ENCODE measurements at places on chromosomes 5 and 9.

DNA sequence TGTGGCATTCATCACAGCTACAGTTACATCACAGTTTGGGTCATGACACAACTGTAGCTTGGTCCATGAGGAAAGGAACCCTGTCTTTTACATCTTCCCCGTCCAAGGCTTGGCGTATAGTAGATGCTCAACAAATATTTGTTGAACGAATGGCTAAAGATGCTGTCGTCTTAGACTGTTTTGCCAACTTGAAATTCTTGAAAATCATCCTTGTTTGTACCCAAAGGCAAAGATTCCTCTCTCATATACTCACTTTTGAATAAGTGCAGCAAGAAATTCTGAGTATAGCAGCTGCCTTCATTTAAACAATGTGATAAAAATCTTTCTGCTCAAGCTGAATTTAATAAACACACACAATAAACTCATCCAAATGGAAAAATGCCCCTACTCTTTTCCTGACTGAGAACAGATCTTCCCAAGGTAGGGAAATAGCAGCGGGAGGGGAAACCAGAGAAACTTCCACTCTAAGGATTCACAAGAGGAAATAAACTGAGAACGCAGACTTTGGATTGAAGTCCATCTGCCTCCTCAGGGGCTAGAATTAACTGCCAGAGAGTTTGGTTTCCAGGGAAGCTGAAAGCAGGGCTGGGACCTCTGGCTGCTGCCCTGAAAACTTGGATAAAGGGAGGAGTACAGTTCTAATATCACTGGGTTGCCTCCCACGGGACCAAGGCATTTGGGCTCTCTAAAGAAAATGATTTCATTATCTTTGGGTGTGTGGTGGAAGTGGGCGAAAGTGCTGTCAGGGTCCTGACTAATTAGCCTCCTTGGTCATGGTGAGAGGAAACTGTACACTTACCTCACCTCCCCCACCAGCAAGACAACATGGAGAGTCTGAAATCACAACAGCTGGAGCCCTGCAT, 99.1 kb downstream of the DPYSL3 start:
- DNase-seq = no peak

DNA sequence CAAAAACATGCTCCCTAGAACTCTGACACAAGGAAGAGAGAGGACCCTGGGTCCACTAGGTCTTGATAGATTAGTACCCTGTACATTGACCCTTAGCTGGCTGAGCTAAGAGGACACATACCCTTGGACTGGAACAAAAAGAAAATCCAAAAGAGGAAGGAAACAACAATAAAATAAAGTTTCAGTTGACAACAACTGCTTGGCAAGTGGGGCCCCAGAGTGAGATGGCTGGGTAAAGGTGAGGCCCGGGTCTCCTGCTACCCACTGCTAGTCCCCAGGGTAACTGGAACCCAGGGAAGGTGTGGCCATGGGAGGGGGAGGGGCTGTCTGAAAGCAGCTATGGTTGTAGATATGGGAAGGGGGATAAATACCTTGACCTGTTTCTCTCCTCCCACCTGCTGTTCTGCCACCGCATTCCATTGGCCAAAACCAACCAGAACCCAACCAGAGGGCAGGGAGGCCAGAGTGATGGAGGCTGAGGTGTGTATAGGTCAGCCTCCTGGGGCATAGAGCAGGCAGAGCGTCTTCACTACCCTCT, 11.7 kb downstream of the TAL2 start:
- DNase-seq = no peak

GRCh38 chr9:26260238-26260637, 582.0 kb upstream of the TUSC1 start:
- DNase-seq = no peak

- DNase-seq = no peak
Measured at GRCh38 chr5:151912360-151912759, 12.3 kb downstream of the GLRA1 start.

GRCh38 chr5:56757077-56757476, 58.3 kb upstream of the MAP3K1 start:
- no peak for DNase-seq

DNA sequence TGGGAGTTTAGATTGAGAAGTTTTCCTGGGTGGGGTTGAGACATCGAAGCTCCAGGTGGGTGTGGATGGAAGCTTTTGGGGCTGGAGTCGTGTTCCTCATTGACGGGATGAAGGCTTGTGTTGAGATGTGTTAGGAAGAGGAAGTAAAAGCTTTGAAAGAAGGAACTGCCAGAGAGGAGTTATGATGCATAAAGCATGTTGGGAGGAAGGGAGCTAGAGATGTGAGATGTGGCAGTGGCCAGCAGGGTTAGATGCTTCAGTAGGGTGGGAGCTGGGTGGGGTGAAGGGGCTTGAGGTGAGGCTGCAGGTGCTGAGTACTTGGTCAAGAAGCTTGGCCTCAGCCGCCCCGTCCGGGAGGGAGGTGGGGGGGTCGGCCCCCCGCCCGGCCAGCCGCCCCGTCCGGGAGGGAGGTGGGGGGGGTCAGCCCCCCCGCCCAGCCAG, 56.7 kb downstream of the HSPA4 start:
- peak; percentile 22 for DNase-seq

DNA sequence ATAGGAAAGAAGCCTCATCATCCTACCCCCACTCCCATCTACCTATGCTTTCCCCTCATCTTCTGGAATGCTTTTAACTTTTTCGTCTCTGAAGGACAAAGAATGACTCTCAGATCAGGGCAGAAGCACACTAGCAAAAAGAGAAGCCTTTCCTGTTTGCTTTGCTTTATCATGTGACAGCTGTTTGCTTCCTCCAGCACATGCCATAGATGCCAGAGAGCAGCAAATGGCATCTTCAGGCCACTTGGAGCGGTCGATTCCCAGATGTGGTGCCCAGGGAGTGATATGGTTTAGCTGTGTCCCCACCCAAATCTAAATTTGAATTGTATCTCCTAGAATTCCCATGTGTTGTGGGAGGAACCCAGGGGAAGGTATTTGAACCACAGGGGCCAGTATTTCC, 294.8 kb downstream of the GADD45G start:
- DNase-seq = no peak

GRCh38 chr5:142280066-142281007, 44.5 kb downstream of the SPRY4 start:
- no peak for DNase-seq

GRCh38 chr9:20508242-20508641, 114.1 kb downstream of the MLLT3 start:
- no peak for DNase-seq

- DNase-seq = no peak
Measured at GRCh38 chr5:83378624-83379289, 92.8 kb upstream of the VCAN start.

DNA sequence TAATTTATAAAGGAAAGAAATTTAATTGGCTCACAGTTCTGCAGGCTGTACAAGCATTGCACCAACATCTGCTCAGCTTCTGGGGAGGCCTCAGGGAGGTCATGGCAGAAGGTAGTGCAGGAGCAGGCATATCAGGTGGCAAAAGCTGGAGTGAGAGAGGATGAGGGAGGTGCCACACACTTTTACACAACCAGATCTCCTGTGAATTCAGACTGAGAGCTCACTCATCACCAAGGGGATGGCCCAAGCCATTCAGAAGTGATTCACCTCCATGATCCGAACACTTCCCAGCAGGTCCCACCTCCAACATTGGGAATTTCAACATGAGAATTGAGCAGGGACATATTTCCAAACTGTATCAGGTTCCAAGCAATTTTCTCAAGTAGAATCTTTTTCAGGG, 84.7 kb upstream of the BRINP1 start:
- no peak for DNase-seq

DNA sequence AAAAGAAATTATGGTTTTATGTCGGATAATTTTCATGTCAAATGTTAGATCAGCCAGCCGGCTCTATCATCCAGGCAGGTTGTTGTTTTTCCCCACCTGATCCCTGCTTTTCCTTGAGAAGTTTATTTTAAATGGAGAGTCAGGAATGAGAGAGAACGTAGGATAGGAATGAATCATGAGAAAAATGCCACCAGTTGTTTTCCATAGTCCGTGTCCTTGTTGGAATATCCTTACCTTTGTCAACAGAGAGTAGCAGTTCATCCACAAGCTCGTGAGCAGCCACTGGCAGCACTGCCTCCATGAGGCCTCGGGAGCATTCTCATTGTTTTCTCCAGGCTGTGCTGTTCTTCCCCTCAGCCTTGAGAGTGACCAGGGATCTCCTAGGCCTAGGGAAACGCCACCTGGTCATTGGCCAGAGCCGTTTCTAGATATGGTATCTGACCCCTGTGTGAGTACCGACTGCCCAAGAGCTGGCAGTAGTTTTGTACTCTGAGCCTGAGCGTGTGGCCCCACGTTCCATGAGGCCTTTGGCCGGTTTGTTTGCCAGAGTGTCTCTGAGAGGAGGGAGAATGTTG, 293.3 kb downstream of the FANCC start:
- no peak for DNase-seq

GRCh38 chr9:90442723-90443122, 199.9 kb downstream of the DIRAS2 start:
- DNase-seq = no peak

GRCh38 chr9:129353697-129354336, 175.8 kb upstream of the IER5L start:
- DNase-seq = no peak

- no peak for DNase-seq
Measured at GRCh38 chr5:54531546-54531945, 14.0 kb downstream of the SNX18 start.

GRCh38 chr5:17185773-17186172, 31.7 kb upstream of the BASP1 start:
- DNase-seq = peak; percentile 83

GRCh38 chr9:95096381-95096780, 221.1 kb downstream of the FANCC start:
- no peak for DNase-seq

DNA sequence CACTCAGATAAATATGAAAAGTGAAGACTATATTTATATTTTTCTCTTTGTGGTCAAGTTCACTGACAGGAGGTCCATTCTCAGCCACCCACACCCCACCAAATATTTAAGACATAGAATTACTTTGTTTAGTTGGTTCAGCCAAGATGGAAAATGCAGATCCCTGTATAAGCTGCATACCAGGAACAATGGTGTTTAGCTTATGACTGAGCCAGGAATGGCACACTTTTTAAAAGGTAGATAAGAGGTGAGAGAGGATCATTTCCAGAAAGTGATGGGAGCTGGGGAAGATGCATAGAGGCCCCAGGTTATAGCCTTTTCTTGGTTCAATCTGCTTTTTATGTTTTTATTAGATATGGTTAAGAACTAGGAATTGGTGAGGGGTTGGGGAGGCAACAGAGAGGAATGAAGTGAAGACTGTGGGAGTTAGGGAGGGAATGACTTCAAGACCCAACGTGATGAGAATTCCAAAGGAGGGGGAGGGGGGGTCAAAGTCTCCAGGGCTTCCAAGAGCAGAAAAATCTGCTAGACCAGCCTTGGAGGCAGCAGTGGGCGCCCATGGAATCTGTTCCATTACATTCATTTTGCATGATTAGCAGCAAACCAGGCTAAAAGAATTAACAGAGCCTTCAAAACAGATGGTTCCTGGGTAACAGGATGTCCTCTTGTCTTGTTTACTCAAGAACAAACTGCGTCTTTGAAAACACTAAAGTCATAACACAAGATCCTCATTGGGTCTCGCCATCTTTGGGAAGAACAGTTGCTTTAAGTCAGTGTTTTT, 95.2 kb downstream of the FGF1 start:
- DNase-seq = no peak

DNA sequence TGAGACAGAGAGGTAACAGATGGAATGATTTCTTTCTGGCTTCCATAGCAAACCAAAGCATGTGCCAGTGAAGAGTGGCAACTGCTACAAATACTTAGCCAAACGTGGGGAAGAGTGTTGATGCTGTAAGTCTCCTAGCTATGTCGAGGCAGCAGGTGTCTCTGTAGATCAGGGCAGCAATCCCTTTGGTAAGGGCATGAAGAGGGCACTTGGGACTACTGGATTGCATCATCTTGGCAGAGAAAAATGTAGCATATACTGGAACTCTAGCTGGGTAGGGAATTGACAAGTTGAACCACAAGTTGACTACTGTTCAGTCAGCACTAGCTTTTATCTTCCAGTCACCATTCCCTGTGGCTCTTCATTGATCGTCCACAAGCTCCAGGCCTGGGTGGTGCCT, 75.8 kb downstream of the GHR start:
- no peak for DNase-seq

- DNase-seq = no peak
Measured at GRCh38 chr5:55241746-55242145, 8.3 kb upstream of the CCNO start.

DNA sequence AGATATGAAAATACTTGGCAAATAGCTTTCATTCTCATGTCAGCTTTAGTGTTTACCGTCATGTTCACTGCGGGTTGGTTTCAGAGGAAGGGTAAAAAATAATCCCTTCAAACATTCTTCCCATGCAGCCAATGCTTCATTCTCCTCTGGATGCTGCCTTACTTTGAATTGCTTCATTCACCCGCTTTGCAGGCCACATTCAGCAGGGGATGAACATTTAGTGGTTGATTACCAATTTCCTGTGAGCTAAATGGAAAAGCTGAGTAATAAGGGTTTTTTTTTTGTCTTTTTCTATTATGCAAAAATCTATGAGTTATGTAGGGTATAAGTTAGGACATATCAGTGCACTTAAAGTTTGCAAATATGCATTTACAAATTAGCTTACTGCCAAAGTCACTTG, 96.3 kb upstream of the MEF2C start:
- DNase-seq = no peak

- DNase-seq = no peak
Measured at GRCh38 chr9:1115370-1115769, 65.2 kb downstream of the DMRT2 start.

GRCh38 chr5:8396246-8396645, 527.3 kb downstream of the MTRR start:
- no peak for DNase-seq

GRCh38 chr9:136011703-136012496, 50.7 kb upstream of the UBAC1 start:
- no peak for DNase-seq

DNA sequence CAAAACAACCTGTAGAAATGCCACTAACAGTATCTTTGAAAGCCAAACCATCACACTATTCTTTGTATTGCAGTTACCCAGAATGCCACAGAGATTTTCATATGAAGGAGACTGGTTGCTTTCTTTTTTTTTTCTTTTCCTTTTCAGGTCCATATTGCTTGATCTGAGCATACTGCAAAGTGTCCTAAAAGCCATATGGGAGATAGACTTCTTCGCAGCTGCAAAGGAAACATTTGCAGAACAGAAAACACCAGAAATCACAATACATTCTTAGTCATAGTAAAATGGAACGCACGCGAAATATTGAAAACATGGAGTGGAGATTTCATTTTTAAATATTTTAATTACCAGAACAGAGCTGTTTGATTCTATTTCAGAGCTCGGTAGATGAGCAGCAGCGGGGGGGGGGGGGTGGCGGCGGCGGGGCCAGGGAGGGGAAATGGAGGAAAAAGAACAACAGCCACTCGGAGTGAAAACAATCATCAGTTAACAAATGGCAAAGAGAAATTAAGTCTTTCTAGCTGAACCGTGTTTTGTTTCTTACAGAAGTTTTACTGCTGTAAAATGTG, 284.1 kb downstream of the NFIB start:
- DNase-seq = no peak

DNA sequence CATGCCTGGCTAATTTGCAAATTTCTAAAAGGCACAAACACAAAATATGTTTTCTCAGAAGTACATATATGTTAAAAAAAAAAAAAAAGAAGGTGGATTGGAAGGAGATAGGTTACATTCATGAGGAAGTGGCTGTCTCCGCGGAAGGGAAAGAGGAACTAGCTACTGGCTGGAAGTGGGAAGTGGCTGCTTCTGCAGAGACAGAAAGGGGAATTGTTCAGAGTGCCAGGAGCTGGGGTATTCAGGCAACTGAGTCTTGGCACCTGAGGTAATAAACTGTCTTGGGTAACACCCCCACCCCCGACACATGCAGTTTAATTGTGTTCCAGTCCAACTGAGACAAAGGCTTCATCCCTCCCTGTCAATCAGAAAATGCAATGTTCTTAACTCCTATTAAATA, 45.6 kb downstream of the S1PR3 start:
- DNase-seq = peak; percentile 91
